Stimulated activated CD8-positive, alpha-beta memory T cell treated with anti-CD3 and anti-CD28 coated beads, Interleukin-2, amount 100 ng/mL, for 1 hour (primary cell): ENCODE measurements at places on chromosomes 4 and X.

- DNase-seq: no peak
Observed at GRCh38 chr4:133921280-133922195, 280.1 kb downstream of the PABPC4L start.

DNA sequence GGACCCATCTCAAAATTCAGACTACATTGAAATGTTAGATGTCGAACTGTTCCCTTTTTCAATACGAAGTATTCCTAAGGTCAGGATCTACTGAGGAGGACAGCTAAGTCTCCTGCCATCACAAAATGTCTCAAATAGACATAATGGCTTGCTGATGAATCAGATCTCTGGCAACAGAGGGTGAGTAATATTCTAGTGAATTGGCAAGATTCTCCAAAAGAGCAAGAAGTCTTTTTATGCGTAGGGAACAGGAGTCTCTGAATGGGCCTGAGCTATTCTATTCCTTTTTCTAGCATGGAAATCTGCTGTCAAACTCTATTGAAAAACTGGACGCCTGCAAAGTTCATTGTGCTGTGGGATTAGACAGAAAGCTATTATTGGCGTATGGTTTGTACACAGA is 145.4 kb downstream of the FNIP2 start:
- no peak for DNase-seq

- DNase-seq: no peak
Observed at GRCh38 chrX:3526731-3527130, 180.3 kb upstream of the MXRA5 start.

DNA sequence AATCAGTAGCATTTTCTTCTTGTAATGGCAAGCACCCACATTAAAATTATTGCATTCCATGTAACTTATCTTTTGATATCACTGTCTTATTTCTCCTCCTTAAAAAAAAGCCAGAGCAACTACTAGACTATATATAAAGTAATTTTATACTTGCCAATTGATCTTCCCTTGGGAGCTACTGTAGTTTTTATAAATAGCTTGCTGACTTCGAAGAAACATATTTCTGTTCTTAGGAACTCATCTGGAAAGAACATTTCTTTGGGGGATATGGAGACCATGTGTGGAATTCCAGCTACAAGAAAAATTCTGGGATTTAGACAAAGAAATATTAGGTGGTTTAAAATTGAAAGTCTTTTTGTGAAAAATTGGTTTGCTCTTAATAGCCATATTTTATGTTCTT is 94.9 kb downstream of the BMPR1B start:
- no peak for DNase-seq

- DNase-seq: no peak
Observed at GRCh38 chr4:15327311-15328298, 100.2 kb upstream of the C1QTNF7 start.

DNA sequence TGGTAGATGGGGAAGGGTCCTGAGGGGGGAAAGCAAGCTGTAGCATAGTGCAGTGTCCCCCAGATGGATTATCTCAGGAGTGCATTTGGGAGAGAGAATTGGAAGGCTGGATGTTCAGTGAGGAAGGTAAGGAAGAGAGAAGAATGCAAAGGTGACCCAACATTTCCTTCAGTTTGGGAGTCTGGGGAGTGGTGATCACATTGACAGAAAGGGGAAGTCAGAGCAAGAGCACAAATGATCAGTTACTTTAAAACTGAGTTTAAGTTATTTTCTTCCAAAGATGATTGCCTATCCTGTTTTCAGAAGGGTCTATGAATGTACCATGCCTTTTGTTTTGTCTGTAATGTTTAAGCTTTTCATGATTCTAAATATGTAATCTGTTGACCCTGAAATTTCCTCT is 47.6 kb downstream of the ARHGAP10 start:
- DNase-seq: no peak

DNA sequence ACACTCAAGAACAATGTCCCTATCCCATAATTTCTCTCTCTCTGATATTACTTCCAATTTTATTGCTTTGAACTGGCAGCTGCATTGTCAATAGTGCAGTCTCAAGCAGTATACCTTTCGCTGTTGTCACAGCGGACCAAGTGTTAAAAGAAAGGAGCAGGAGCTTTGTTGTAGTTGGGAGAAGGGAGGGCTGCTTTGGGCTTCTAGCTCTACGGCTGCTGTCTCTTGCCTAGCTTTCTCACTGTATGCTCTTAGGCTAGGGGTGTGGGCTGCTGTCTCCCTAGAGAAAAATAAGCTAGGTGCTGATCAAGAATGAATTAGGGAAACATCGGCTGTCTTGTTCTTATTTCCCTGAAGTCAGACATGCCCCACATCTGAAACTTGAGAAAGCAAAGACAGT is 52.5 kb downstream of the TRPC5OS start:
- no peak for DNase-seq

GRCh38 chrX:6909396-6909795 is 238.1 kb upstream of the STS start:
- no peak for DNase-seq

GRCh38 chrX:132077414-132077813 is 50.4 kb downstream of the FRMD7 start:
- no peak for DNase-seq

DNA sequence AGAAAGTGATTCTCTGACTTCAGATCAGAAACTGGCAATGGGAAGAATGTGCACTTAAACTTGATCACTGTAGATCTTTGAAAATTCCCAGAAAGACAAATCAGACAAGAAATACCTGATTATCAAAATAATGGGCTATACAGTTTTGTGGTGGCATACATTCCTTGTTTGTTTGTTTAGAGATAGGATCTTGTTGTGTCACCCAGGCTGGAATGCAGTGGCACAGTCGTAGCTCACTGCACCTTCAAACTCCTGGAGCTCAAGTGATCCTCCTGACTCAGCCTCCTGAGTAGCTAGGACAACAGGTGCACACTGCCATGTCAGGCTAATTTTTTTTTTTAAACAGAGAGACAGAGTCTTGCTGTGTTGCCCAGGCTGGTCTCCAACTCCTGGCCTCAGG is 81.0 kb upstream of the SPRY1 start:
- no peak for DNase-seq

GRCh38 chr4:128387600-128388351 is 100.2 kb upstream of the PGRMC2 start:
- no peak for DNase-seq

DNA sequence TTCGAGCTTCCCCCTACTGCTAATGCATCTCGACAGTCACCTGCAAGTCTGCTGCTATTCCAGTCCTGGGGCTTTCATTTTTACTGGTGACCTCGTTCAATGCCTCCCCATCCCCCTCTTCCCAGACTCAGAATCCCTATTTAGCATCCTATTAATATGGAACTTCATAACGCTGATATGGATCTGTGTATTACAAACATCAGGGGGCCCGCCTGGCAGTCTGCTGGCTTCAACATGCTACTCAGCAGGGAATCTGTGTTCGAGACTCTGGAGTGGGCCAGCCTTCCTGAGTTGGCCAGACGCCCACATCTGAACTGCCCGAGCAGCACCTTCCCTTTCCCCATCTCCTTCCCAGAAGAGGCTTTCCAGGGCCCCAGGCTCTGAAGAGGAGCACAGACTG is 173.9 kb upstream of the PPARGC1A start:
- DNase-seq: no peak

GRCh38 chr4:119666653-119667091 is 38.1 kb upstream of the PDE5A start:
- no peak for DNase-seq

DNA sequence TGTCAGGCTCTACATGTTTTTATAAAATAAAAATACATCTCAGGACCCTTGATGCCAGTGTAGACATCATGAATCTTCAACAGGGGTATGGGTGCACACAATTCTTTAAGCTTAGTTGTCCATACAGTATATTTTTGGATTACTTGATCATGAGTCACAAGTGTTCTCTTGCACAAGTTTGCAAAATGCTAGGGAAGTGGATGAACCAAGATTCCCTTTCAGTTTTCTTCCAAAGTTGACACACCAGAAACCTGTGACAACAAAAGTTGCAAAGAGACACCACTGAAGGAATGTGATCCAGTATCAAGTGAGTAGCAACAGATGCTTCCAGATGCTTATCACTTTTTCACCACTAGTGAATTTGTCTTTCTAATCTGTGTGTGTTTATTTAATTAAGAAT is 1021.2 kb downstream of the PCDH7 start:
- DNase-seq: no peak

- no peak for DNase-seq
Observed at GRCh38 chrX:151370906-151371305, 26.1 kb upstream of the VMA21 start.

- no peak for DNase-seq
Observed at GRCh38 chr4:16083241-16084191, at the start of gene PROM1. PROM1 (minus strand) TSS chr4:16084023; CDS start chr4:16075906, 8,117 bp downstream.

- no peak for DNase-seq
Observed at GRCh38 chrX:72019487-72019886, 108.8 kb downstream of the NHSL2 start.

- DNase-seq: no peak
Observed at GRCh38 chr4:158302076-158302866, 92.0 kb downstream of the TMEM144 start.

DNA sequence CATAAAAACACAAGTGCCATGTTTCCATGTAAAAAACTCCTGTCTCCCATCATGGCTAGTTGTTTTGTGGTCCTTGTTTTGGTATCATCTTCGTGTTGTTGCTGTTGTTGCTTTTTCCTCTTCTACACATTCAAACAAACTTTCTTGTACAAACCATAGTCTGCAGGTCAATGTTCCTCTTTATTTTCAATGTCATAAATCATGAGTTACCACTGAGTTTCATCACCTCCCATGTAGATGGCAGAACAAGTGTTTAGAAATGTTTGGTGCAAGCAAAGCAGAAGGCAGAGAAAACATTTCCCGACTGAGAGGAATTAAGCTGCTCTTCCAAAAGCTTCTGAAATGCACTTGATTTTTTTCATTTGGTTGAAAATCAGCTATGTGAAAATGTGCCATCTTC is 166.0 kb downstream of the ANTXR2 start:
- DNase-seq: no peak

DNA sequence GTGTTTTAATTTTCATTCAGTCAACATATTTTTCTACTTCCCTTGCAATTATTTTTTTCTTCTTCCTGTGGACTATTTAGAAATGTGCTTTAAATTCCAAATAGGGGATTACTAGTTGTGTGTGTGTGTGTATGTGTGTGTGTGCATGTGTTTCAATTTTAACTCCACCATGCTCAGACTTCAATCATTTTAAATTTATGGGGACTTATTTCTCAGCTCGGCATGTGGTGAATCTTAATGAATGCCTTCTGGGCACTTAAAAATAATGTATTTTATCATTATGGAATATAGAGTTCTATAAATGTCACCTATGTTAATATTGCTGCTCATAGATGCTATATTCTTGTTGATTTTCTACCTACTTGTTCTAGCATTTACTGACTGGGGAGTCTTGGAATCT is 465.6 kb upstream of the PRKX start:
- no peak for DNase-seq

DNA sequence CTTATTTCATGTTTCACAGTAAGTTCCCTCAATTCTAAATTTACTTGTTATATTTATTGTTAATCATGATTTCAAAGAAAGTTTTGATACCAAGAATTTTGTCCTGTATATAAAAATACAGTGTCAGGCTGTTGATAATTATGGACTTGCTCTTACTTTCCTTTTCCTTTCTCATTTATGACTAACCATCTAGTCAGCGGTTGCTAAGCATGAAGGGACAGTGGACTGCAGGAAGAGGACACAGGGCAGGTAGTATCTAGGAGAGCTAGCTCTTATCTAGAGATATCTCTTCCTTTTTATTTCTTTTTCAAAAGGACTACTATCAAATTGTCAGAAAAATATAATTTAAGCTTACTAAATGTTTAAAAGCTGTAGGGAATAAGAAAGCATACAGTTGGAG is 1.6 kb downstream of the OPRPN start:
- no peak for DNase-seq

DNA sequence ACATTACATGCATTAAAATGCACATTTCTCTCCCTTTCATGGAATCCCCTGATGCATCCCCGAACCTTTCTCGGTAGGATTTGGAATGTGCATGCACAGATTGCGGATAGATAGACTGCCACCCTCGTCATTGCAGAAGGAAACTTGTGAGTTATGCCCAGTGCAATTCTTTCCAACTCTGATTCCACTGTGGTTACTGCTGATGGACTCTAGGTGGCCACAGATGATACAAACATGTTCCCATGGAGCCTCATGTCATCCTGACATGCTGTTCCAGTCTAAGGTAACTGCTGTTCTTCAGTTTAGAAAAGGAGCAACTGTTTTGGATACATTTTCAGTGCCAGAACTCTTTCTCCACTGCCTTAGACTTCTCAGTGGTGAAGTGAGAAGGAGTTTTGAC is 9.1 kb upstream of the VCX3B start:
- no peak for DNase-seq

DNA sequence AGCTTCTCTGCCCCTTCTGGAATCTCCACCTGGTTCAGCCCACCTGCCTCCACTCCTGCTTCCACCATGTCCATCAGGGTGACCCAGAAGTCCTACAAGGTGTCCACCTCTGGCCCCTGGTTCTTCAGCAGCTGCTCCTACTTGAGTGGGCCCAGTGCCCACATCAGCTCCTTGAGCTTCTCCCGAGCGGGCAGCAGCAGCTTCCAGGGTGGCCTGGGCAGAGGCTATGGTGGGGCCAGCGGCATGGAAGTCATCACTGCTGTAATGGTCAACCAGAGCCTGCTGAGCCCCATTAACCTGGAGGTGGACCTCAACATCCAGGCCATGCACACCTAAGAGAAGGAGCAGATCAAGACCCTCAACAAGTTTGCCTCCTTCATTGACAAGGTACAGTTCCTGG is 74.4 kb upstream of the ZXDA start:
- no peak for DNase-seq

DNA sequence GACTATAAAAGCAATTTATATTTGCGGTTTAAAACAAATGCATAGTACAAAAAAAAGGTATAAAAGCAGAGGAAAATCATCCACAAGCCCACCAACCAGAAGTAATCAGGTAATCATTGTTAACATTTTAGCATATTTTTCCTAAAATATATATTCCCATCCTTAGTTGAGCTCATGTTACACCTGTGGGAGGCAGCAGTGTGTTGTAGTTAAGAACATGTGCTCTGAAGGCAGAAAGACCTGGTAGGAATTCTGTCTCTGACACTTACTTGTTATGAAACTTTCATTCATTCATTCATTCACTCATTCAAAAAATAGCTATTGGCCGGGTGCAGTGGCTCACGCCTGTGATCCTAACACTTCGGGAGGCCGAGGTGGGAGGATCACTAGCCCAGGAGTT is 15.4 kb upstream of the CDKL5 start:
- DNase-seq: no peak

DNA sequence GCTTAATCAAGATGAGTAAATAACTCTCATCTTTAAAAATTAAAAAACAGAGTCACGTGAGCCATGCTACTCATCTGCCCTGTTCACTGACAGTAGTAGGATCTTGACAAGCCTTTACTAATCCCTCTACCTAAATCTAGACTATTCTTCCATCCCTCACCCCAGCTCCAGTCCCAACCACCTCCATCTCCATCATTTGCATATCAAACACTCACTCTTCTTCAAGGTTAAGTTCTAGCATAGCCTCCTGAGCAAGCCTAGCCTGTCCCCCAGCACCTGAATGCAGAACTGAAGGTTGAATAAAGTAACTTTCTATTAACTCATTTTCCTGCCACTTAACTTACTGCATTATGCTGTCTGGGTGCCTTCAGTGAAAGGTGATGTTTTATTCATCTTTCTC is 72.5 kb downstream of the YIPF7 start:
- no peak for DNase-seq

- DNase-seq: no peak
Observed at GRCh38 chr4:123987408-123987807, 590.8 kb downstream of the SPRY1 start.
